Effector memory CD8-positive, alpha-beta T cell (primary cell): ENCODE measurements at places on chromosomes 11 and 22.
A peak's percentile ranks its signal among the peaks of the same experiment; 100 is the strongest.

- no peaks in the 10 kb centered on the region for H3K4me1 ChIP-seq
- no peak for DNase-seq
- H3K27ac ChIP-seq, result no peak overlapping the region
- H3K27me3 ChIP-seq, result peaks cover 26% of the 10 kb centered on the region
- no peaks in the 10 kb centered on the region for H3K36me3 ChIP-seq
Measured at GRCh38 chr11:27414644-27415043, 51.6 kb upstream of the CCDC34 start.

GRCh38 chr11:134374171-134374570, 37.9 kb downstream of the B3GAT1 start:
- H3K4me3 ChIP-seq, result no peak overlapping the region
- H3K27ac ChIP-seq, result no peak overlapping the region
- H3K4me1 ChIP-seq, result peaks cover 11% of the 10 kb centered on the region
- no peaks in the 10 kb centered on the region for H3K36me3 ChIP-seq
- no peak for DNase-seq

DNA sequence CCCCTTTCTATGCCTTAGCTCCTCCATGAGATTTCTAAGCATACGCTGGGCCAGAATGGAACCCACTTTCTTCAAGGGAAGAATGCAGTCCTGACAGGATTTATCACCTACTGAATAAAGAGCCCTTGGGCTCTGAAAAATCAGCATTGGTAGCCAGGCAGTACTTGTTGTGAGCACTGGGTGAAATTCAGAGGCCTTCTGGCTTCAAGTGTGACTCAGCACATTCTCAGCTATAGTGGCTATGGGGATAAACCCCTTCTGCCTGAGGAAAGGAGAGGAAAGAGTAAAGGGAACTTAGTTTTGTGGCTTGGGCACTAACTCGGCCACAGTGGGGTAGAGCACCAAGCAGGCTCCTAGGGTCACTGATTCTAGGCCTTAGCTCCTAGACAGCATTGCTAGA, 574.8 kb downstream of the JRKL start:
- H3K27me3 ChIP-seq, result no peaks in the 10 kb centered on the region
- H3K27ac ChIP-seq, result no peak overlapping the region
- H3K36me3 ChIP-seq, result no peaks in the 10 kb centered on the region
- no peak for DNase-seq
- H3K4me1 ChIP-seq, result no peaks in the 10 kb centered on the region

- H3K4me1 ChIP-seq, result no peaks in the 10 kb centered on the region
- H3K27me3 ChIP-seq, result no peaks in the 10 kb centered on the region
- no peak for DNase-seq
- no peaks in the 10 kb centered on the region for H3K36me3 ChIP-seq
- no peak overlapping the region for H3K4me3 ChIP-seq
- H3K27ac ChIP-seq, result no peak overlapping the region
Measured at GRCh38 chr11:42596576-42597145, 715.1 kb upstream of the API5 start.

- H3K4me3 ChIP-seq, result no peak overlapping the region
- H3K4me1 ChIP-seq, result no peaks in the 10 kb centered on the region
- H3K27ac ChIP-seq, result no peak overlapping the region
- no peaks in the 10 kb centered on the region for H3K36me3 ChIP-seq
- H3K27me3 ChIP-seq, result peaks cover 13% of the 10 kb centered on the region
- DNase-seq, result no peak
Measured at GRCh38 chr11:96465512-96465911, 75.7 kb downstream of the JRKL start.

- DNase-seq, result no peak
- no peaks in the 10 kb centered on the region for H3K4me1 ChIP-seq
- peaks cover 40% of the 10 kb centered on the region for H3K27me3 ChIP-seq
- no peaks in the 10 kb centered on the region for H3K36me3 ChIP-seq
- H3K27ac ChIP-seq, result no peak overlapping the region
Measured at GRCh38 chr22:35502836-35503235, 37.8 kb upstream of the RASD2 start.

GRCh38 chr11:65859095-65859811, 980 bp upstream of the MUS81 start:
- peak overlapping the region; percentile 88 for H3K4me3 ChIP-seq
- peaks cover 78% of the 10 kb centered on the region for H3K36me3 ChIP-seq
- H3K27me3 ChIP-seq, result no peaks in the 10 kb centered on the region
